Stimulated activated CD4-positive, alpha-beta T cell treated with anti-CD3 and anti-CD28 coated beads, Interleukin-1b, Interleukin-23, amount 100 ng/mL, for 1 hour (primary cell): ENCODE measurements at places on chromosomes 12 and 14.

DNA sequence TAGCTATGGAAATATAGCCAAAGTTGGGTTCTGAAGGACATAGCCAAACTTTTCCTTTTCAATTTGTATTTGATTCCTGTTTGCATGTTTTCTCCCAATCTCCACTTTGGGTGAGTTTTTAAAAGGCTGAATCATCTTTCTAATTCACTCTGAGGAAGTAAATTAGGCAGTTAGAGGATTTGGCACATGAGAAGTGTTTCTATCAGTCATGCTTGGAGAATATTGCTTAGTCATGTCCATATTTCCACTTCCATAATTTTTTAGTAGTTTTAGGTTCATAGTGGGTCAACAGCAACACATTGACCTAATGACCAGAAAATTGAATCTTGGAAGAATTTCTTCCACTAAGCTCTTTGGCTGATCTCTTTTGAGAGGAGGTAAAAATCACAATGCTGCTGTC lies 21.8 kb downstream of the IRAK3 start:
- DNase-seq, result no peak

- no peak for DNase-seq
These were observed 22.4 kb downstream of the CHST11 start for GRCh38 chr12:104479123-104479662.

DNA sequence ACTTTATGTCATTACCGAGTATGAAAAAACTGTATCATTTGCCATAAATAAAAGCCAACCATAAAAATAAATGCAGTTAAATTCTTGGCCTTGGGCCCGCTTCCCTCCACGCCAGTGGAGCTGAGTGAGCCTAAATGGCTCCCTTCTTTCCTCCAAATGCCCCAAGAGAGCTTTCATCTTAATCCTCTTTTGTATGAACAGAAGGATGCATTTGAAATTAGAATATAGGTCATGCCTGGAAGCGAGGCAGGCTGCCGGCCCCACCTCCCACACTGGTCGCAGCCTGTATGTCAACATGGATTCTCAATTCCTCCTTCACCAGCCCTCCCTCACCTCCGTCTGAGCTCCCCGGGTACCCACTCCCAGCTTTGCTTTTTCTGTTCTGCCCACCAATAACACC lies 245.7 kb downstream of the SLC15A4 start:
- DNase-seq, result no peak

DNA sequence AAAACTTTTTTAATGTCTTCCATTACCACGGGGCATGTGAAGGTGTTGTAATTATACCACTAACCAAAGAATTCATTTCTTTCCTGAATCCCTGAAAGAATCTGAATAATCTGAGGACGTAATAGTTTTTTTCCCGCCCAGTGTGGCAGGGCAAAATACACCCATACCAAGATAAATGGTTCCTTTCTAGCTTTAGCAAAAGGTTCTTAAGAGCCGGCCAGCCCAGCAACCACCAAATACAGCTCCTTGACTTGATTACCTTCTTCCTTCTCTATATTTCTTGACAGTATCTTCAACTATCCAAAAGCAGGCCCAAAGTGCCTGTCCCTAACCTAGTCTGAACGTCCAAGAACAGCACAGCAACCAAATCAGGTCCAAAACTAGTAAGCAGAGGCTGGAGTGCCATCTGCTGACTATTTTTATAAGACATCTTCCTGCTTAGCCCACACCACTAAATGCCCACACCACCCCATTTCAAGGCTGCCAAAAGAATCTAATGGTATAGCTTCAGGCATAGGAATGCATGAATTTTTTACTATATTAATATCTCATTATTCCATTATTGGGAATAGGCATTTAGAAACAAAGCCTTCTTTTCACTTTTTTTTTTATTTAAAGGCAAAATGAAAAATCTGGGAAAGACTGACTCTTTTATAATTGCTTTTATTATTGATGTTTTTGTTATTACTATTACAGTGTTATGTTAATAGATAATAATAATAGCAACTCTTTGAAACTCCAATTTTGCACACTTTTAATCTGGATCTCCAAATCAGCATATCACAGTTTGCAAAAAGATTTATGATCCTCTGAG lies 524.4 kb downstream of the MED13L start:
- DNase-seq, result no peak

DNA sequence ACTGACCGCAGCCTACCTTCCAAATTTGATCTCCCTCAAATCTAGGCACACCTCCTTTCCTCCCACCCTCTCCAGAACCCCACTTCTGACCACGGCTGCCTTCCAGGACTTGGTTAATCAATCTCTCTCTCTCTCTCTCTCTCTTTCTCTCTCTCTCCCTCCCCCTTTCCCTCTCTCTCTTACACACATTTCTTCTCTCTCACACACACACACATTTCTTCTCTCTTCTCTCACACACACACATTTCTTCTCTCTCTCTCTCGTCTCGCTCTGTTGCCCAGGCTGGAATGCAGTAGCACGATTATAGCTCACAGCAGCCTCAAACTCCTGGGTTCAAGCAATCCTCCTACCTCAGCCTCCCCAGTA lies 521 bp upstream of the GMFB start:
- no peak for DNase-seq

- no peak for DNase-seq
These were observed 1.6 kb upstream of the PRKAB1 start for GRCh38 chr12:119666226-119666795.

GRCh38 chr12:81329085-81329484 lies 251.2 kb downstream of the ACSS3 start:
- no peak for DNase-seq
